MCF 10A (cell line): ENCODE measurements at places on chromosomes 2 and 18. TPM values are rescaled to one million over a fixed set of nuclear protein-coding genes. Genes with fewer than 3 reads are reported as not detected.

DNA sequence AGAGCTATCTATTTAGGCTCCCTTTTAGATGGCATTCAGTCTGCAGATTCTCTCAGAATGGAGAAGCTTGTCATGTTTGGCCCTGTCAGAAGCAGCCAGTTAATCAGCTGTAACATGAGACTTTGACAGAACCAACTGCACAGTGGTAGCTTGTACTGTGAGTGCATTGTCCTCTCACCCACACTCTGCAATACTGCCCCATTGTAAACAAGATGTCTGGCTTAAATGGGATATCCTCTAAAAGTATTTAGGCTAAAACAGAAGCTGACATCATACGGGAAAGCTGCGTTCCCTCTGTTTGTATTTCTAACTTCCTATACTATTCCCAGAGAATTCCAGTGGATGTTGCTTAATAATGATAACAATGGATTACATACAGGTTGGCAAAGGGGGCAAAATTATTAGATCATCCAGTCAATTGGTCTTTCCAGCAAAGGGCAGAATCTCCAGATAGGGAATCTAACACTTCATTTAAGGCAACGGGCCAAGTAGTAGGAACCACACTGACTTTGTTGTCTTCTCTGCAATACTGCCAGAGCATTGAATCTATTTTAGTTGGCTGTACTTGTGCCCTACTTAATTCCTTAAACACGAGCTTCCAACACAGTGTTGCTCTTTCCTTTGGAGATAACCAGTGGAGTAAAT lies 15.4 kb upstream of the STAT4 start:
- peak overlapping the region; percentile 88 for H3K27ac ChIP-seq
- H3K27me3 ChIP-seq = no peaks in the 10 kb centered on the region
- H3K4me3 ChIP-seq = no peak overlapping the region
- no peaks in the 10 kb centered on the region for H3K36me3 ChIP-seq

- H3K4me3 ChIP-seq = no peak overlapping the region
- H3K27ac ChIP-seq = no peak overlapping the region
- DNase-seq = no peak
- H3K4me1 ChIP-seq = no peaks in the 10 kb centered on the region
- H3K36me3 ChIP-seq = peaks cover 6% of the 10 kb centered on the region
- H3K27me3 ChIP-seq = no peaks in the 10 kb centered on the region
Observed at GRCh38 chr18:55226044-55226443, 266.8 kb upstream of the CCDC68 start.

GRCh38 chr18:23871410-23871809 lies 143.1 kb upstream of the TTC39C start:
- H3K27ac ChIP-seq = peak overlapping the region; percentile 98
- H3K36me3 ChIP-seq = peaks cover 36% of the 10 kb centered on the region
- H3K27me3 ChIP-seq = no peaks in the 10 kb centered on the region
- peaks cover 33% of the 10 kb centered on the region for H3K4me1 ChIP-seq
- peak; percentile 82 for DNase-seq

DNA sequence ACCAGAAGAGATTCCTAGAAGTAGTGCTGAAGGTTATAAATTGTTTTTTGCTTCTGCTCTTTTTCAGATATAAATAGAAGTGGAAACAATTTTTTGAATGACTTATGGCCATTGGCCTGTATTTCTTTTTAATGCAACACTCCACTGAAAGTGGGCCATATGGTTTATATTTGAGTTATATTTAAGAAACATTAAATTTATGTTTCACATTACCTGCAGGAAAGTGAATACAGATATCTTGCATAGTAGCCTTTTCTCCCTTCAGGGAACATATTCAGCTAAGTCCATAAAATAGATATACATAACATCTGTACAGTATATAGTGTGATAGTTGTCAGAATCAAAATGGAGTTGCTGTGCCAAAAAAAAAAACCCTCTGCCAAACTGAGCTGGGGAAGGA lies 53.1 kb upstream of the EFEMP1 start:
- no peaks in the 10 kb centered on the region for H3K4me1 ChIP-seq
- no peaks in the 10 kb centered on the region for H3K36me3 ChIP-seq
- H3K4me3 ChIP-seq = no peak overlapping the region
- no peaks in the 10 kb centered on the region for H3K27me3 ChIP-seq
- H3K27ac ChIP-seq = no peak overlapping the region

GRCh38 chr2:225309516-225309915 lies 90.0 kb upstream of the NYAP2 start:
- H3K27ac ChIP-seq = no peak overlapping the region
- no peaks in the 10 kb centered on the region for H3K36me3 ChIP-seq
- H3K27me3 ChIP-seq = peaks cover 49% of the 10 kb centered on the region
- H3K4me3 ChIP-seq = no peak overlapping the region

- no peaks in the 10 kb centered on the region for H3K27me3 ChIP-seq
- no peaks in the 10 kb centered on the region for H3K36me3 ChIP-seq
- H3K27ac ChIP-seq = no peak overlapping the region
- no peak overlapping the region for H3K4me3 ChIP-seq
- DNase-seq = no peak
- H3K4me1 ChIP-seq = peaks cover 35% of the 10 kb centered on the region
Observed at GRCh38 chr2:43020990-43021669, 205.3 kb downstream of the ZFP36L2 start.

DNA sequence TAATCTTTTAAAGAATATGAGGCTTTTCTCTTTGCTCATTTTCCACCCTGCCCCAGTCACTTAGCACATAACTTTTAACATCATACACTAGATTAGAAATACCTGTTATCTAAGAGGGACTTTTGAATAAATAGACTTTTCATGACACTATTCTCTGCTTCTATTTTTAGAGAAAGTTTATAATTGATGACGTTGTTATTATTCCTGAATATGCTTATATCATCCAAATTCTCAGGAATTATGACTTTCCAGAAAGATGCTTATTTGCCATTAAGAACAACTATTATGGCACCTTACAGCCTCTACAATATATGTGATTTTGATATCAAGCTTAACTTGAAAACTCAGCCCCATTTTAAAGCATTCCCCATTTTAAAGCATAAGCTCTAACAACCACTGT lies 11.4 kb downstream of the TMEFF2 start:
- H3K4me3 ChIP-seq = no peak overlapping the region
- no peak for DNase-seq
- no peak overlapping the region for H3K27ac ChIP-seq
- H3K36me3 ChIP-seq = no peaks in the 10 kb centered on the region
- no peaks in the 10 kb centered on the region for H3K27me3 ChIP-seq

DNA sequence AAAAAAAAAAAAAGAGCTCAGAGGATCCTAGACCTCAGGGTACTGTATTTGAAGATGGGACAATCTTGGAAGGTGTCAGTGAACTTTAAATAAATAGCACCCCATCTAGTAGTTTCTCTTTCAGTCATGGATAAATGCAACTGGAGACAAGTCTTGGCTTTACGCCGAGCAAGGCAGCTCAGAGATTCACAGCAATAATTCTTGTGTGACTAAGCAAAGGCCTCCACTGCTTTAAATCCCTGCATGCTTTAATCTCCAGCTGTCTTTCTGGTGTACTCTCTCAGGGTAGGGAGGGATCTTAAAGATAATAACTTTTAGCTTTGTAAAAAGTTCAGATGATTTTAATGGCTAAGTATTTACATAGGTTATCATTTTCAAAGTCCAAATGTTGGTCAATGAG lies 36.3 kb downstream of the NRXN1 start:
- H3K4me1 ChIP-seq = no peaks in the 10 kb centered on the region
- H3K27me3 ChIP-seq = no peaks in the 10 kb centered on the region
- no peak for DNase-seq

DNA sequence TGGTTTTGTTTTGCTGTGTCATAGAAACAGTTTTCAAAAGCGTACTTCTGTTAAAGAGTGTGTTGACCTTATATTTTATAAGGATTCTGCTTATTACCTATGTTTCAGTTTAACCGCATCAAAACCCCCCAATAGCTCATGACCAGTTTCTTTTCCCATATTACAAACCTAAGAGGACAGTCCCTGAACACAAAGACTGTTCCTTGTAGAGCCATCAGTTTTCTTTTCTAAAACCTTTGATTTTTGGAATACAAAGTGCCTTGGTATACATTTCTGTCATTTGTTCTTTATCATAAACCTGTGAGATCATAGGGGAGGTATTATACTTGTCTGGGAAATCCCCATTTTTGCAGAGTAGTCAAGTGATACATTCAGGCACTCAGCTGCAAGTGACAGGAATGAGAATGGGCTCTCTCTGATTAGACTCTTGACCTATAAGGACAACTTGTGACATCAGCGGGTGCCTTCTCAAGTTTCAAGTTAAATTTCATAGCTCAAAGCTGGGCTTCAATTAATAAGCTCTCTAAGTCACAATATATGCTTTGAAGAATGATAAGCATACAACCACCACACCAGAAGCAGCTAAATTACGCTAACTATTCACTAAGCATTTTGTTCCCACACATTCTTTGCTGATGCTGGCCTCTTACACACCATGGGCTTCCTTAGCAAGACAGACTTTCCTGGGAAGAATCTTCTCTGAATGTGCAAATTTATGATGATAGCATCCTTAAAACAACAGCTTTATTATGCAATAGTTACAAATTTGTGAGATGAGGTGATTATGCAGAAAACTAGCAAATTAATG lies 97.5 kb upstream of the CD302 start:
- H3K4me1 ChIP-seq = no peaks in the 10 kb centered on the region
- H3K4me3 ChIP-seq = no peak overlapping the region
- peaks cover 11% of the 10 kb centered on the region for H3K27me3 ChIP-seq
- no peak for DNase-seq
- no peaks in the 10 kb centered on the region for H3K36me3 ChIP-seq
- no peak overlapping the region for H3K27ac ChIP-seq

DNA sequence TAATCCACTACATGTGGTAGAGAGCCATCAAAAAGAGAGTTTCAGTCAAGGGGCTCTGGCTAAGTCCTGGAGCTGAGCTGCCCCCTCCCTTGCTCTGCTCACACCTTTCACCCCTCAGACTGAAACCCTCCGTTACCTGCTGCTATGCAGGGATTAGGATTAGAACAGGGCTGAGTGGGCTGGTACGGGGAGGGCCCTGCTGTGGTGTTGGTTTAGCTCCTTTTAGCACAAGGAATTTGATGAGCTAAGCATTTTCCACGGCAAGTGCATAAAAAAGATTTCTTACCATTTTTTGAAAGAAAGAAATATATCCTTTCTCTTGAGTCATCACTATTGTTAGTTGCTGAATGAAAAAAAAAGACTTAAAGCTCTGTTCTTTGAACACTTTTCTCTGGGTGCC lies 46.3 kb downstream of the TCF7L1 start:
- no peaks in the 10 kb centered on the region for H3K27me3 ChIP-seq
- no peak for DNase-seq
- H3K27ac ChIP-seq = no peak overlapping the region
- no peak overlapping the region for H3K4me3 ChIP-seq
- no peaks in the 10 kb centered on the region for H3K4me1 ChIP-seq

GRCh38 chr2:98458667-98459380 lies 14.2 kb downstream of the INPP4A start:
- no peaks in the 10 kb centered on the region for H3K36me3 ChIP-seq
- H3K4me3 ChIP-seq = no peak overlapping the region
- H3K27ac ChIP-seq = no peak overlapping the region
- H3K4me1 ChIP-seq = peaks cover 20% of the 10 kb centered on the region
- no peak for DNase-seq

- no peaks in the 10 kb centered on the region for H3K4me1 ChIP-seq
- H3K4me3 ChIP-seq = no peak overlapping the region
- H3K27me3 ChIP-seq = no peaks in the 10 kb centered on the region
- H3K27ac ChIP-seq = no peak overlapping the region
- peaks cover 6% of the 10 kb centered on the region for H3K36me3 ChIP-seq
Observed at GRCh38 chr2:187084524-187084923, 235.6 kb upstream of the ZSWIM2 start.

DNA sequence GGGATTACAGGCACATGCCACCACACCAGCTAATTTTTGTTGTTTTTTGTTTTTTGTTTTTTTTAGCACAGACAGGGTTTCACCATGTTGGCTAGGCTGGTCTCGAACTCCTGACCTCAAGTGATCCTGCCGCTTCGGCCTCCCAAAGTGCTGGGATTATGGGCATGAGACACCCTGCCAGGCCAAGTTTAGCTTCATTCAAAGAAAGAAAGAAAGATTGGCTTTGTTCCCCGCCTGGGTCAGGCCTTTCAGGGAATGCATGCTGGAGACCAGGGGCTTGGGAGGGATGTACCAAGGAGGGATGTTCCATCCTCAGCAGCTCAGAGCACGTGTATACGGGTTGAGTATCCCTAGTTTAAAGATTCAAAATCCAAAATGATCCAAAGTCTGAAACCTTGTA lies 283.0 kb downstream of the ALPK2 start:
- H3K27ac ChIP-seq = no peak overlapping the region
- no peaks in the 10 kb centered on the region for H3K27me3 ChIP-seq

GRCh38 chr2:138831691-138832090 lies 51.5 kb upstream of the NXPH2 start:
- H3K4me3 ChIP-seq = no peak overlapping the region
- peaks cover 39% of the 10 kb centered on the region for H3K27me3 ChIP-seq

GRCh38 chr18:23066504-23067039 lies 68.7 kb upstream of the CABLES1 start:
- H3K4me3 ChIP-seq = no peak overlapping the region
- no peaks in the 10 kb centered on the region for H3K27me3 ChIP-seq
- peaks cover 4% of the 10 kb centered on the region for H3K4me1 ChIP-seq

DNA sequence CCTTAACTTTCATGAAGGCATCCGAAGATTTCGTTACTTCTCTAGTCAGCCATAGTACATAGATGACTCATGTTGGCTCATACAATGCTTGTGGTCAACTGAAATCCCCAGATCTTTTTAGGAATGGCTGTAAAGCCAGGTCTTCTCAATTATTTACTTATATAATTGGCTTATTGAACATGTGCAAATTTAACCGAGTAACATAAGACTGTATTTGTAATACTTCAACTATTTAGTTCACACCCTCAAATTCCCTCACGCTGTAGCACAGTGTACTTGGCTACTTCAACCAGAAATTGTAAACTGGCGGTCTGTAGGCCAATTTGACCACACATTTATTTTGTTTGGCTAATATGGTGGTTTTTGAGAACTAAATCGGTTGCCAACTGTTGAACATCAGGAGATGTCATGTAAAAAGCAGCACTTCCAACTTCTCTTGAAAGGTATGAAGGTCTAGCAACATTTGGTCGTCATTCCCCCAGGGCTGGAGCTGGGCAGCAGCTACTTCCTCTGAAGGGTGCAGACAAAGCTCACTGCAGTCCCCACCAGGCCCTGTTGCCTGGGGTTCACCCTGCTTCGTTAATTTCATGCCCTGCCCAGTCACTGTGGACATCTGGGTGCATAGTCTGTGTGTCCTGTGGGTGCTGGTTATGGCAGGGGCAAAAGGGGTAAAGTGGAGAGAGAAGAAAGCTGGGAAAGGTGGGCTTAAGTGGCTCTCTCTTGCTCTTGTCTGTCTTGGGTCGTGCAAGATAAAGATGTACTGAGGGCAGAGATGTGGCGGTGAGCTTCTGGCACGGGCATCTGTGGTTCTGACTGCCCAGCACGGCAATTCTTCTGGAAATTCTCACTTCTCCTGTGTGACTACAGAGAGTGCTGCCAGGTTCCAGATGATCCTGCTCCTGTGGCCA lies 3.2 kb upstream of the SH3RF3 start:
- no peaks in the 10 kb centered on the region for H3K27me3 ChIP-seq
- H3K4me3 ChIP-seq = peak overlapping the region; percentile 37
- H3K4me1 ChIP-seq = peaks cover 40% of the 10 kb centered on the region
- DNase-seq = peak; percentile 89
- H3K36me3 ChIP-seq = peaks cover 5% of the 10 kb centered on the region

- H3K27me3 ChIP-seq = peaks cover 71% of the 10 kb centered on the region
- H3K36me3 ChIP-seq = peaks cover 7% of the 10 kb centered on the region
- no peak overlapping the region for H3K27ac ChIP-seq
Observed at GRCh38 chr2:181677912-181678586, 2.3 kb downstream of the NEUROD1 start.

VSNL1 gene
- 1.3 and 2.4 TPM in 2 replicates for total RNA-seq

POU3F3 gene
- total RNA-seq = not detected in 2 replicates

LIMS3 gene
- 1.5 TPM in 2 replicates for total RNA-seq

CD28 gene
- total RNA-seq = not detected in 2 replicates

TACR1 gene
- not detected in 2 replicates for total RNA-seq

FRZB gene
- total RNA-seq = 0.09 and 0.20 TPM in 2 replicates

GBX2 gene
- total RNA-seq = not detected in 2 replicates

CELF4 gene
- not detected in 2 replicates for total RNA-seq
